ENCODE measurements at places on chromosomes 13 and 19.
A peak's percentile ranks its signal among the peaks of the same experiment; 100 is the strongest.

DNA sequence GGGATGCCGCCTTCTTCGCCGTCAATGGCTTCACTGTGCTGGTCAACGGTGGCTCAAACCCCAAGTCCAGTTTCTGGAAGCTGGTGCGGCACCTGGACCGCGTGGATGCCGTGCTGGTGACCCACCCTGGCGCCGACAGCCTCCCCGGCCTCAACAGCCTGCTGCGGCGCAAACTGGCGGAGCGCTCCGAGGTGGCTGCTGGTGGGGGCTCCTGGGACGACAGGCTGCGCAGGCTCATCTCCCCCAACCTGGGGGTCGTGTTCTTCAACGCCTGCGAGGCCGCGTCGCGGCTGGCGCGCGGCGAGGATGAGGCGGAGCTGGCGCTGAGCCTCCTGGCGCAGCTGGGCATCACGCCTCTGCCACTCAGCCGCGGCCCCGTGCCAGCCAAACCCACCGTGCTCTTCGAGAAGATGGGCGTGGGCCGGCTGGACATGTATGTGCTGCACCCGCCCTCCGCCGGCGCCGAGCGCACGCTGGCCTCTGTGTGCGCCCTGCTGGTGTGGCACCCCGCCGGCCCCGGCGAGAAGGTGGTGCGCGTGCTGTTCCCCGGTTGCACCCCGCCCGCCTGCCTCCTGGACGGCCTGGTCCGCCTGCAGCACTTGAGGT lies 7.0 kb downstream of the MAP1S start:
- DNase-seq: no peak

DNA sequence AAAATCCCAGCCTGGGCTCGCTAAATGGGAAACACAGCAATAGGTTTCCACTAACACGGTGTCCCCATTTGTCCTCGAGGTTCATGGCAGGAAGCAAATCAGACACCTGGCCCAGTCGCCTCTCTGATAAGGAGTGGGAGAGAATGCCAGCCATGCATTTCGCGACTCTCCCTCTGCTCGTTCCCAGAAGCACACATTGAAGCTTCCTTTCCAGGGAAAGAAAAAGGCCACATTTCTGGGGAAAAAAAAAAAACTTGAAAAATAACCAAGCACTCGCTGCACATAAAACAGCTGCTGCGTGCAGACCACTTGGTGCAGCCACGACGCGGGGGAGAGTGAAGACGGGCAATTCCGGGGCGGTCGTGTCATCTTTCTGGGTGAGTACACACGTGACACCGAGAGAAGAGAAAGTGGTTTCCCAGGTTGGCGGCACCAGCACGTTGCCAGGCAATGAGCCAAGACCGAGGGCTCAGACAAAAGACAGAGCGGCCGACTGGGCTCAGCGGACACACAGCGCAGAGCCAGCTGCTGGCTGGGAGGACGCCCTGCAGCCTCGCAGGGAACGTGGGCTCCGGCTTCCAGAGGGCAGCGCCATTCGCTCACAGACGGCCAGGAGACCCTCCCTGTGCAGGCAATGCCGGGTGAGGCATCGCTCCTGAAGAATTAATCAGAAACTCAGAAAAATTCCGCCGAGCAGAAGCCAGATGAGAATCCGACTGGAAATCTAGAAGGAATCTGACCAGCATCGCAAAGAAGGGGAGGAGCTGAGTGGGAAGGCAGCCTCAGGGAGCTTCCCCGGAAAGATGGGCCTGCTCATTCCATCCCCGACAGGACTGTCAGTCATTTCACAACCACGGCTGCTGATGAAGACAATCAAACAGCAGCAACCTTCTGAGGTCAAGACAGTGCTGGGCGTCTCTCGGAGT lies 83.2 kb upstream of the IRS2 start:
- no peak for DNase-seq

DNA sequence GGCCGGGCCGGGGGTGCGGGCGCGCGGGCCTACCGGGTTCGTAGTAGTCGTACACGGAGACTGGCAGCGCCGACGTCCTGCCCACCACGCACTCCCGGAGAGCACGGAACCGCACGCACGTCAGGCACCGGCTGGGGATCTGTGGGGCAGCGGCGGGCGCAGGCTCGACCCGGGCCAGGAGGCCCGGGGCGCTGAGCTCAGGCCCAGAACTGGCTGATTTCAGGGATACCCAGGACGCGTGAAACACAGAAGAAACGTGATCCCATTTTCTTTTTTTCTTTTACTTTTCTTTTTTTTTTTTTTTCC lies 9.0 kb downstream of the F2RL3 start:
- no peak for DNase-seq

DNA sequence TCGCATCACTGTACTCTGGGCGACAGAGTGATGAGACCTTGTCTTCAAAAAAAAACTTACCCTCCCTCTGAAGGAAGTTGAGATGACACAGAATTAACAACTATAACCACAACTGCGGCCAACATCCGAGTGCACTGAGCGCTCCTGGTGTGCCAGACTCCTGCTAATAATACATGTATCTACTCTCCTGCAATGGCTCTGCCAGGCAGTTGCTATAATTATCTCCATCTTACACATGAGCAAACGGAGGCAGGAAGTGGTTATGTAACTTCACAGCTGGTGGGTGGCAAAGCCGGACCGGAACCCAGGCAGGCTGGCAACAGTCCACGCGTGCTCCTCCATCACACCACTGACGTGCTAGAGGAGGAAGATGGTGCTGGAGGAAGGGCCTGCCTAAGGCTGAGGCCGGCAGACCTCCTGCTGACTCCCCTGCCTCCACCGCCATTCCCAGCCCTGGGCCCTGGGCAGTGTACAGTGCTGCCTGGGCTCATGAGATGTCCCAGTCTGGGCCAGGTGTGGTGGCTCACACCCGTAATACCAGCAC lies 12.6 kb downstream of the XRCC1 start:
- DNase-seq: peak; percentile 70

- DNase-seq: no peak
These were observed 99.3 kb downstream of the DHRS12 start for GRCh38 chr13:51704399-51705313.

- no peak for DNase-seq
These were observed 138.2 kb downstream of the CRYL1 start for GRCh38 chr13:20387441-20387971.

Data from activated naive CD4-positive, alpha-beta T cell treated with Interleukin-2 at 50 U/mL for 16 hours (primary cell).